ENCODE measurements at places on chromosomes 1 and 21. TPM values are rescaled to one million over a fixed set of nuclear protein-coding genes. Genes with fewer than 3 reads are reported as not detected.

CLCA4 gene
- 0.15 TPM for total RNA-seq

PDXK gene
- 147 TPM for total RNA-seq

MR1 gene
- total RNA-seq = 17.0 TPM

BTBD8 gene
- 2.1 TPM for total RNA-seq

MARK1 gene
- 7.1 TPM for total RNA-seq

PGD gene
- total RNA-seq = 294 TPM

LGR6 gene
- total RNA-seq = 0.04 TPM

AZIN2 gene
- 1.3 TPM for total RNA-seq

CR1L gene
- total RNA-seq = not detected

KMO gene
- total RNA-seq = under 0.01 TPM

ZFP69B gene
- total RNA-seq = 3.6 TPM

DHRS3 gene
- total RNA-seq = 14.1 TPM

ZNF678 gene
- 5.7 TPM for total RNA-seq

NPHP4 gene
- 10.0 TPM for total RNA-seq

HSD11B1 gene
- total RNA-seq = 0.34 TPM

LCE1A gene
- total RNA-seq = 2.9 TPM

FMO4 gene
- 3.0 TPM for total RNA-seq

Measured in hair follicular keratinocyte (primary cell).